KBM-7 (cell line): ENCODE measurements at places on chromosomes 1 and 21.

- no peak for DNase-seq
Measured at GRCh38 chr1:230938924-230939368, 39.7 kb downstream of the TTC13 start.

GRCh38 chr1:168297019-168297730 lies 16.5 kb downstream of the TBX19 start:
- no peak for DNase-seq

DNA sequence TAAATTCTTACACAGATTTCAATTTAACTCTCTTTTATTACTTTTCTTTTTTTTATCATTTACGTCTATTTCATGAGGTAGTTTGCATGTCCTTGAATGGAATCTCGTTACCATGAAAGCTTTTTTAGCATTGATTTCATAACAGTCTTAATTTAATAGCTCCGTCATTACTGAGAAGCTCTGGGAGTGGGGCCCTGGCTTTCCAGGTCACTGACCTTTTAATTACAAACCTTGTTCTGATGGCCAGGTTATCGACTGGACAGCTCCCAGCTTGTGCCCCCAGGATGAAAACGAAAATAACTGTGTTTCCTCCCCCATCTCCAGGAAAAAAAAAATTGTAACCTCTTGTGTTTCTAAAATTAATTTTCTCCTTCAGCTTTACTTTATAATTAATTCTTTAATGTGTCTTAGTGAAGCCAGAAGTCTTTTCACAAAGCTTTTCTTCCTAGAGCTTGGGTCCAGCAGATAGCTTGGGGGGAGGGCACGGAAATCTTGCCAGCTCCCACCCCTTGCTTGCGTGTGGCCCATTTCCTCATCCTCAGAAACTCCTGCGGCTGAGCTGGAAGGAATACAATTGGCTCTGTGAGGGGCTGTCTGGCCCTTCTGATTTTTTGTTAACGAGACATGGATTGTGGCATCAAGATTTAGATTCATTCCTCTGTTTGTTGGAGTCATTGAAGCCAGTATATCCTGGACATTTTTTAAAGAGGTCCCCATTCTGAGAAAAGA lies 65.7 kb downstream of the PEX14 start:
- DNase-seq = no peak

- DNase-seq = no peak
Measured at GRCh38 chr1:199038156-199038555, 399.3 kb downstream of the PTPRC start.

DNA sequence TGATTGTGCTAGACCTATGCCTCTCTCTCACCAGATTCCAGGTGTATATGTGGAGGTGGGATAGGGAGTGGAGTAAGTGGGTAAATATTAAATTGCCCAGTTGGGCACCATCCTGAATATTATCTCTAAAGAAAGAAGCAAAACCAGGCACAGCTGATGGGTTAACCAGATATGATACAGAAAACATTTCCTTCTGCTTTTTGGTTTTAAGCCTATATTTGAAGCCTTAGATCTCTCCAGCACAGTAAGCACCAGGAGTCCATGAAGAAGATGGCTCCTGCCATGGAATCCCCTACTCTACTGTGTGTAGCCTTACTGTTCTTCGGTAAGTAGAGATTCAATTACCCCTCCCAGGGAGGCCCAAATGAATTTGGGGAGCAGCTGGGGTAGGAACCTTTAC lies at the start of gene FCER1A:
TSS of gene FCER1A (plus strand) at position 242 of the 400 bp plus-strand sequence. CDS start at position 271, 29 bp downstream.
- no peak for DNase-seq

GRCh38 chr1:246308533-246309075 lies 198.5 kb downstream of the SMYD3 start:
- no peak for DNase-seq

DNA sequence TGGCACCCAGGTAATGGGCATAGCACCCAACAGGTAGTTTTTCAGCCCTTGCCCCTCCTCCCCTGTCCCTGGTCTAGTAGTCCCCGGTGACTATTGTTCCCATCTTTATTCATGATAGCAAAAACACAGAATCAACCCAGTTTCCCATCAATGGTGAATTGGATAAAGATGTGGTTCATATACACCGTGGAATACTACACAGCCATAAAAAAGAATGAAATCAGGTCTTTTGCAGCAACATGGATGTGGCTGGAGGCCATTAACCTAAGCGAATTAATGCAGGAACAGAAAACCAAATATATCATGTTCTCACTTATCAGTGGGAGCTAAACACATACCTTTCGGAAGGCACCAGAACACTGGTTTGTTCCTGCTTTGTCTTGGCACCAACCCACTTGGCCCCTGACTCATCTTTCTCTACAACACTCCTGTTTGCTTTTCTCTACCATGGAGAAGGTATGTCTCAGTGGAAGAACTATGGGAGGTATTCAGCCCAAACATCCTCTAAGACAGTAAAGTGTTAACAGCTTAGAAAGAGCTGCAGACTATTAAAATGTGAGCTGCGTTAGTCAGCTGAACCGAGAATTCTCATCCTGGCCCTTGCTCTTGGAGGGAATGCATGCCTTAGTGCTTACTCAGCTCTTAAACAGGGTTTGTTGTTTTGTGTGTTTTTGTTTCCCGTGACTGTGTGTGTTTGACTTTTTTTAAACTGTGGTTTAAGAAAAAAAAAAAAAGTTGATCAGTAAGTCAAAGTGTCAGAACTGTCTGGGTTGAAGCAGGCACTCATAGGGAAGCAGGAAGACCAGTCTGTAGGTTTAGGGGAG lies 203.0 kb downstream of the TOMM20 start:
- no peak for DNase-seq

DNA sequence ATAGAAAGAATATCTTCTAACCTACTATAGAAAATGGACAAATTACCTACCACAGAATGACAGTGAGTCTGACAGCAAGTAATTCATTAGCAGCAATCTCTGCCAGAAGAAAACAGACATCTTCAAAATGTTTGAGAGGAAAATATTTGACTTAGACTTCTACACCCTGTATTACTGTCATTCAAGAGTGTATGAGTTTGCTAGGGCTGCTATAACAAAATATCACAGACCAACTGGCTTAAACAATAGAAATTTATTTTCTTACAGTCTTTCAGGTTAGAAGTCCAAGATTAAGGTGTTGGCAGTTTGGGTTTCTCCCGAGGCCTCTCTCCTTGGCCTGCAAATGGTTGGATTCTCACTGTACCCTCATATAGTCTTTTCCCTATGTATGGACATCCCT lies 52.9 kb upstream of the FGGY start:
- DNase-seq = no peak

- no peak for DNase-seq
Measured at GRCh38 chr1:224432146-224432545, 2.5 kb downstream of the WDR26 start.

- DNase-seq = no peak
Measured at GRCh38 chr1:169517558-169518186, 31.9 kb upstream of the SLC19A2 start.

- DNase-seq = no peak
Measured at GRCh38 chr1:180425952-180426351, 76.4 kb downstream of the ACBD6 start.

DNA sequence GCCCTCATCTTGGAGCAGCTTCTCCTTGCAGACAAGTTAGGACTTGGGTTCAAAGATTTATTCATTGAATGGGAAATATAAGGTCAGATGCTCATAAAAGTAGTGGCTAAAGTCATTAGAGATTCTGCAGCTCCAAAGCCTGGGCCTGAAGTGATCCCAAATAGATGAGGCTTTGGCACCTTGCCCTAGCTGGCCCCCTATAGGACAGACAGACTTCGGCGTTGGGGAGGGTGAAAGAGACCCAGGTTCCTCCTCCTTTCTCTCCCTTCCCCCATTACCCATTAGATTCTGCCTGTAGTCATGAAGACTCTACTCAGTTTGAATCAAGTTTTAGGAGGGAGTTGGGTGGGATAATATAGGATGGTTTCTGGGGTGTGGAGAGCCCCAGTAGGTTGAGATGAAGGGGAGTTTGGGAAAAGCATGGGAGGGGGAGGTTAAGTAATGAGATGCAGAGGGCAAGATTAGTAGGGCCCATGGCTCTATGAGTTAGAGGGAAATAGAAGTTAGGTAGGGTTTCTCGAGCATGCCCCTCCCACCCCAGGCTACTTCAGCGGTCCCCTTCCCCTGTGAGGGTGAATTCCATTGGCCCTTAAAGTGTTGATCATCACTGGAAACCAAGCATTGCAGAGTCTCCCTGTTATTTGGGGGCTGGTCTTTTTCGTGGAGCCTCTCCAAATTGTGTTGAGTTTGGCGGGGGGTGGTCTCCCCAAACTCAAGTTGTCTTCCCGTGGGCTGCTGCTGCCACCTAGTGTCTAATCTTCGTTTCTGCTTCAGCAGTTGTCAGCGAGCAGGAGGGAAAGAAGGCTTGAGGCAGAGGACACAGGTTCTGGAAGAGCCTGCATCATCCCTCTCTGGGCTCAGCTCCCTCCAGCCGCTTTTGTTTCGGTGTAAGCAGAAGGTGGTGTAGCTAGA lies 2.1 kb upstream of the AHDC1 start:
- peak; percentile 78 for DNase-seq

- DNase-seq = no peak
Measured at GRCh38 chr1:143680304-143680703, 291.5 kb downstream of the FAM72C start.

DNA sequence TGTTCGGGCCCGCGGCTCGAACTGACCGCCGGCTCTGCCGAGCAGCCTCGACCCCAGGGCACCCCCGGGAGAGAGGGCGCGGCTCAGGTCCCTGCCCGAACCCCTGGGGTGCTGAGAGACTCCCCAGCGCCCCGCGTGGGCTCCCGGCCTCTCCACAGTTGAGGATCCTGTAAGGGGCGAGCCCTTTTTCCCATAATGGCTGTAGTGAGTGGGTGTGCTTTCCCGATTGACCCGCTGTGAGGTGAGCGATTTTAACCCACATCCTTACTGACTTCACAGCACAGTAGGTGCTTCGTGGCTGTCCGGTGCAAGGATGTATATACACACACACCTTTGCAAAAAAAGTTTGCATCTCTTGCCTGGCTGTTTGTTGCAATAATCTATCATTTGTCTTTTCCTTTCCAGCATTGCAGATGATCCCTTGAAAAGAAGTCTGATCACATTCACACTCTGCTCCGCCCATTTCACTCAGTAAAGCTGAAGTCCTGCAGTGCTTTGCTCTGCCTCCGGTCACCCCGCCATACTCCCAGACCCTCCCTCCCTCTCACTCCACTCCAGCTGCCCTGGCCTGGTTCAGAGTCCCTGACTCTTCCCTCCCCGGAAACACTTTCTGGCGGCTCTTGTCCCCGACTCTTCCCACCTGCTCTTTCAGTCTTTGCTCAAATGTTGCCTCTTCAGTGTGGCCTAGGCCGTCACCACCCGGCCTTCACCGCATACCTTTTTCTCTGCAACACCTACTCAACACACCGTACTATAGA lies 955 bp upstream of the UBE2G2 start:
- DNase-seq = peak; percentile 36

DNA sequence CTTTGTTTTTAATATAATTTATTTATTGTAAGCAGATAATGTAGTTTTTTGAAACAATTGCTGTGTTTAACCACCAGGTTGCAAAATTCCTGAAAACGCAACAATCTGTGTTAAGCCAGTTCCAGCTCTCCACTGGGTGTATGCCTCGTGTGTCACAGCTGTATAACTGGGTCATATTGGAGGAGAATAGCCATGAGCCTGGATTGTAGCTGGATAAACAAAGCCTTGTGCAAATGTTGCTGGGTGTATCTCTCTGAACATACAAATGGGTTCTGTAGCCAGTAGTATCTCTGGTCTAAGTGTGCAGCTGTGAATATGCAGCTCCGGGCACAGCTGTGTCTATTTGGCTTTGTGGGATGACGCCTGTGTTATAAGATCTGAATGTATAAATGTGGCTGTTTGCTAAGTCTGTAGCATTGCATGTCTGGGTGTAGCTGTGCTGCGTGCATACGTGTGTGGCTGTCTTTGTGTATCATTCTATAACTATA lies 2.8 kb downstream of the TCEA3 start:
- no peak for DNase-seq

GRCh38 chr1:147821883-147822282 lies 61.5 kb upstream of the GJA5 start:
- DNase-seq = no peak
